ENCODE measurements at places on chromosomes 2 and 18.

- DNase-seq, result peak; percentile 22
Measured at GRCh38 chr2:181178130-181178529, 197.7 kb downstream of the UBE2E3 start.

- no peak for DNase-seq
Measured at GRCh38 chr2:229084447-229084846, 186.6 kb downstream of the PID1 start.

- DNase-seq, result no peak
Measured at GRCh38 chr2:217701622-217702021, 301.2 kb downstream of the TNS1 start.

GRCh38 chr2:141311430-141311829 is 819.4 kb downstream of the LRP1B start:
- DNase-seq, result no peak

GRCh38 chr2:23705771-23706612 is 220.9 kb downstream of the ATAD2B start:
- no peak for DNase-seq

DNA sequence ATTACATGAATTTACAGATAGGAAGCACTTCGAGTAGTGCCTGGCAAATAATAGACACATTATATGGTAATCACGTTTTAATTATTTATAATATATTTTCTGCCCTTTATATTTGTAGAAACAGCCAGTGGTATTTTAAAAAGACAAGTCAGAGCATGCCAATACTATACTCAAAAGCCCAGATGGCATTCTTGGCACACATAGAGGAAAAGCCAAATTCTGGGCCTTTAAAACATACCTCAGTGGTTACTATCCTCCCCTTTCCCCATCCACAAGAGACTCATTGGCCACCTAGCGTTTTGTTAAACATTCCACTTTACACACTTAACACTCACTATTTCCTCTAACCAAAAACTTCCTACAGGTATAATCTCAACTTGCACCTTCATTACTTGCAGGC is 63.3 kb upstream of the ZNF804A start:
- no peak for DNase-seq

DNA sequence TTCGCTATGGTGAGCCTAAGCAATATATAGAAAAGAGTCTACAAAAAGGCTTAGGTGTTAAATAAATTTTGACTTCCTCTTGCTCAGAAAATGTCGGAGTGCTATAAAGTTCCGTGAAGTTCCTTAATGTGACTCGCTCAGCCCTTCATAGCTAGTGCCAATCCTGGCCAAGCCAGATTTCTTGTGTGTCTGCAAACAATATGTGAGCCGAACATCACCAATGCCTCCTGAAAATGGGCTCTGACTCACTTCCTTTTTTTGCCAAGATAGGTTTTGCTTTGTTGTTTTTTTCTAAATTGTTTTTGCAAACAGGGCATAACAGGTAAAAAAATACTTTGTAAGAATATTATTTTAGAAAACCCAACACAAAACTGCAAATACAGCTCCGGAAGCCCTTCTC is 26.1 kb downstream of the CDC42EP3 start:
- DNase-seq, result no peak

- no peak for DNase-seq
Measured at GRCh38 chr2:39050109-39050508, 70.7 kb downstream of the SOS1 start.

DNA sequence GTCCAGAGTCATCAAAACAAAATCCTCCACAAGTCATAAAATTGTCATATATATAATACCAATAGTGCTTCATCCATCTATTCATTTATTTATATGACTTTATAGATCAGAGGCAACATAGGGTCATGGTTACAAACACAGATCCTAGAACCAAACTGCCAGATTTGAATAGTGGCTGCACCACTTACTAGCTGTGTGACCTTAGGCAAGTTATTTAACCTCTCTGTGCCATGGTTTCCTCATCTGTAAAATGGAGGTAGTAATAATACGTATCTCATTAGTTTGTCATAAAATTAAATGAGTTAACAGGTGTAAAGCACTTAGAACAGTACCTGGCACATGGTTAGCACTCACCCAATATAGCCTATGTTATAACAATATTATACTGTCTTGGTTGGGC is 58.9 kb upstream of the BZW1 start:
- DNase-seq, result no peak

- no peak for DNase-seq
Measured at GRCh38 chr2:29420999-29421782, 306.0 kb downstream of the CLIP4 start.

DNA sequence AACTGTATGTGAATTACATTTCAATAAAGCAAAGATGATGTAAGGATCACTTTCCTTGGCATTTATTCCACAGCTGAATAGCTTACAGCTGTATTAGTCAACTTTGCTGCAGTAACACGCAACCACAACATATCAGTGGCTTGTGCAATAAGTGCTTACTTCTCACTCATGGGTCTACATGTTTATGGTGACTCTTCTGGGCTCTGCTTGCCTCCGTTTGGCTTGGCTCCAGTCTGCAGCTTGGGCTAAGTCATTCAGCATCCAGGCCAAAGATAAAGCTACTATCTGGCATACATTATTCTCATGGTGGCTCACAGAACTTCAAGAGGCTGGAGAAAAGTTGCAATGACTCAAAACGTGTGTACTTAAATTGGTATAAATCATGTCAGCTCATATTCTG is 355.0 kb downstream of the RNF144A start:
- no peak for DNase-seq

- no peak for DNase-seq
Measured at GRCh38 chr2:32498306-32498705, 129.5 kb upstream of the TTC27 start.

DNA sequence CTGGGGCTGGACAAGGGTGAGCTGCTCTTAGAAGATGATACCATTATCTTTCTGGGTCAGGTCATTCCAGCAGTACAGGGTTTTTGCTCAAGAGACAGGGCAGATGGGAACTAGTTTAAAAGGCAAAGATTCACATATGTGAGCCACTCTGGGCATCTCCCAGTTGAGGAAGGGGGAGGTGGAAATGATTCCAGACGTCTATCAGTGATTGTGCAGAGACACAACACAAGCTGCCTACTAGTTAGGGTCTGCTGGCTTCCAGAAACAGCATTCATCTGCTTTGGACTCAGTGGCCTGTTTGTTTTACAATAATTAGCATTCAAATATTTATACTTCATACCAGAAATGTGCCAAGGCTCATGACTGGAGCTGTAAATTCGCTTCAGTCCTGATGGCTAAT is 32.3 kb downstream of the ST6GAL2 start:
- DNase-seq, result no peak

GRCh38 chr2:219766658-219767057 is 139.2 kb downstream of the SLC4A3 start:
- DNase-seq, result no peak

GRCh38 chr18:22605736-22606135 is 188.0 kb upstream of the CTAGE1 start:
- no peak for DNase-seq

DNA sequence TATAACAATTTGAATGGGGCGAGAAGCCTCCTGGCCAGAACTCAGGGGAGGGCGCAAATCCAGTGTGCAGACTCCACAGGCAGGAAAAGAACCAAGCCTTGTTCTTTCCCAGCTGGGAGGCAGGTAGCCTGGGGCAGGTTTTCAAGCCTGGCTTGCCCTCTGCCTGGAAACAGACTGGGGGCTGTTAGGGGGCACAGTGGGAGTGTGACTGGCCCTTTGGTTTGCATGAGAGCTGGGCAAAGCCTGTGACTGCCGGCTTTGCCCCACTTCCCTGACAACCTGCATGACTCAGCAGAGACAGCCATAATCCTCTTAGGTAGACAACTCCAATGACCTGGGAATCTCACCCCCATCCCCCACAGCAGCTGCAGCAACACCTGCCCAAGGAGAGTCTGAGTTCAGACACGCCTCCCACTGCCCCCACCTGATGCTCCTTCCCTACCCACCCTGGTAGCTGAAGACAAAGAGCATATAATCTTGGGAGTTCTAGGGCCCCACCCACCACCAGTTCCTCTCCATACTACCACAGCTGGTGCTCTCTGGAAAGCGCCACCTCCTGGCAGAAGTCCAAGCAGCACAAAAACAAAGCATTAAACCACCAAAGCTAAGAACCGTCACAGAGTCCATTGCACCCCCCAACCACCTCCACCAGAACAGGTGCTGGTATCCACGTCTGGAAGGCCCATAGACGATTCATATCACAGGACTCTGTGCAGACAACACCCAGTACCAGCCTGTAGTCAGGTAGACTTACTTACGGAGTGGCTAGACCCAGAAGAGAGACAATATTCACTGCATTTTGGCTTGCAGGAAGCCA is 402.5 kb downstream of the STK39 start:
- no peak for DNase-seq

- no peak for DNase-seq
Measured at GRCh38 chr2:203490391-203490790, 44.7 kb downstream of the RAPH1 start.

- no peak for DNase-seq
Measured at GRCh38 chr2:70469961-70470360, 83.7 kb downstream of the TGFA start.

DNA sequence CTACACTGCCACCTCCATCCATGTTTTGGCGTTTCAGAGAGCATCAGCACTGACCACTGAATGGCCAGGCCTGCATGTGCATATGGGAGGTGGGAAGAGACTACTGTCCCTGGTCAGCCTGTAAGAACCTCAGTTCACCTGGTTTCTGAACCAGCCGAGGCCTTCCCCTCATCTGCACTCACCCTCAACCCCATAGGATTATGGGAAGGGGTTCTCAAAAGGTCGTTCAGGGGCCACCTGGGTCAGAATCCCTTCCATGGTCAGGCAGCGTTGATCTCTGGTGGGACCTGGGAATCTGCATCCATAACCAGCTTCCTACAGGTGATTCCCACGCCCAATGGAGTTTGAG is 36.7 kb downstream of the TET3 start:
- DNase-seq, result no peak

DNA sequence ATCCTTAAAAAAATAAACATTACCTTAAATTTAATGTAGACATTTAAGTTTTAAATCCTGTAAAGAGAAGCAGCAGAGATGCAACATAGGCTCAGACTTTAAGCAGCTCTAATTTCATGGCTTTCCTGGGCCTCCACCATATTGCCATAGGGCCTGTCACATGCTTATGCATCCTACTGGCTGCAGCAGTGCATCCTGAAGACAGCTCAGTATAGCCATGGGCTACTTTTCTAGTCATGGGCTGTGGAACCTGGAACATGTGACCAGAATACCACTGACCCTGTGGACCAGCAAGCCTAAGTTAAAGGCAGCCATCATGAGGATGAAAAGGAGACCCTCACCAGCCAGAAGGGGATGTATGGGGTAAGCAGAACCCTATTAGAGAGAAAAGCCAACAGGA is 10.7 kb downstream of the RMP24 start:
- no peak for DNase-seq

GRCh38 chr2:227788561-227789018 is 25.1 kb upstream of the CCL20 start:
- DNase-seq, result no peak

GRCh38 chr2:135916207-135916606 is 40.0 kb upstream of the MCM6 start:
- DNase-seq, result peak; percentile 73

DNA sequence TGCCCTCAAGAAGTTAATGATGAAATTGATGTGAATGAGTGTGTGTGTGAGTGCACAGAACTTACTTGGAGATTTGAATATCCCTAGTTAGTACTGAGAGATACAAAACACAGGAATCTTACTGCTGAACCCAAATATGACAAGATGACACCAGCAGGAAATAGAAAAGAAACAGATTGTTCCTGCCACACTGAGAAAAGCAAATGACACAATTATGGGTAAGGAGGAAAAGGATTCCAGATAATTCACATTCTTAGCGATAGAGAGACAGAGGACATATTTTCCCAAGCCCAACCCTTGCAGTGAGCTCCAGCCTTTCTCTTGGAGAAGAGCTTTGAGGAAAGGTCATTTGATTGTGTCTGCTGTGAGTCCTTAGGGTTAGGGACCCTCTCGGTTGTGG is 105.7 kb upstream of the SMIM21 start:
- DNase-seq, result no peak

DNA sequence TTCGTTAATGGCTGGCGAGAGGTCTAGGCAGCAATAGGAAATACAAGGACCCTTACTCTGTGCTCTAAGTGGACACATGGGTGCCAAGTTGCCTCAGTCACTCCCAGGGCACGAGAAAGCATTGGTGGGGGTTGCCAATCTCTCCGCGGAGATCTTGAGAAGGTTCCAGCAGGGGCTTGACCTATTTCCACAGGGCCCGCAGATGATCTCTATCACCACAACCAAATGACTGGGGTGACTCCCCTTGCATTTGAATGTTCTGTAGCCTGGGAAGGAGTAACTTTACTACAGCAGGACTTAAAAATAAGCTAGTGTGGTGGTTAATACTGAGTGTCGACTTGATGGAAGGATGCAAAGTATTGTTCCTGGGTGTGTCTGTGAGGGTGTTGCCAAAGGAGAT is 8.1 kb downstream of the CDC42EP3 start:
- no peak for DNase-seq

- DNase-seq, result no peak
Measured at GRCh38 chr2:173311844-173312606, 42.6 kb upstream of the CDCA7 start.

- DNase-seq, result peak; percentile 98
Measured at GRCh38 chr2:99141110-99142108, at the start of gene C2orf15. TSS of gene C2orf15 (plus strand) at chr2:99141707. CDS start at chr2:99150559, 8,852 bp downstream.

- DNase-seq, result no peak
Measured at GRCh38 chr2:105641389-105641811, 103.3 kb upstream of the NCK2 start.

- DNase-seq, result no peak
Measured at GRCh38 chr2:47719099-47719498, 63.8 kb upstream of the MSH6 start.

- peak; percentile 5 for DNase-seq
Measured at GRCh38 chr2:203534621-203535077, 452 bp downstream of the RAPH1 start.

DNA sequence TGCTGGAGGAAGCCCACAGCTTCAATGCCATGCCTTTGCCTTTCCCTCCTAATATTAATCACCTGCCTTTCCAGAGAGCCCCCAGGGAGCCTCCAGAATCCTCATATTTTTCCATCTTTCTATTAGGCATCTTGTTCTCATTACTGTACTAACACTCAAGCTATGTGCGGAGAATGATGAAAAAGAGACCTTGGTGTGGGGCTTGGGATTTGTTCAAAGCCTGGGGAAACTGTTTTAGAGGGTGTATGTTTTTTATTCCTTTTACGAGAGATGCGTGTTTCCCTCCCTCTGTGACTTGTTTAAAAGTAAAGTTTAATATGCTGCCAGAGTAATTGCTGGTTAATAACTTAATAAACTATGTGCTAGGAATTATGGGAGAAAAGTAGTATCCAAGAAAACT is 102.4 kb upstream of the ZFP36L2 start:
- no peak for DNase-seq

All from CD4-positive, alpha-beta T cell treated with Interferon alpha-2 for 1 hour (primary cell).